ENCODE measurements at places on chromosomes 4 and X.

GRCh38 chr4:8856835-8857621 is 14.6 kb downstream of the HMX1 start:
- no peak for DNase-seq

GRCh38 chr4:31307029-31307428 is 586.9 kb downstream of the PCDH7 start:
- DNase-seq, result no peak

GRCh38 chr4:109472343-109472761 is 38.7 kb downstream of the SEC24B start:
- DNase-seq, result no peak

- DNase-seq, result no peak
These were observed 97.9 kb upstream of the DDIT4L start for GRCh38 chr4:100288161-100288560.

GRCh38 chr4:185541251-185541727 is 6.0 kb upstream of the PDLIM3 start:
- DNase-seq, result no peak

GRCh38 chrX:154815274-154815818 is 10.1 kb upstream of the MPP1 start:
- no peak for DNase-seq

DNA sequence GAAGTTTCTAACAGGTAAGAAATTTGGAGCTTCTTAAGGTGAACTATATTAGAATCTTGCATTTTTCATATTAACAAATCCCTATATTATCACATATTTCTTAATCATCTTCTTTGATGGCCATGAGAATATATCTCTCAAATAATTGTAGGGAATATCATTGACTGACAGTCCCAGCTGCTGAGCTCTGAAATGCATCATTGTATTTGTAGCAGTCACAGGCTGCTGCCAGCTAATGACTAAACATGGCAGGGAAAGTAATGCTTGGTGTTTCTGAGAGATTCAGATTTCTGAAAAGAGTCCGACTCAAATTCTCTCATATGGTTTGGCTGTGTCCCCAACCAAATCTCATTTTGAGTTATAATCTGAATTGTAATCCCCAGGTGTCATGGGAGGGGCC is 171.9 kb downstream of the TRAM1L1 start:
- DNase-seq, result no peak

DNA sequence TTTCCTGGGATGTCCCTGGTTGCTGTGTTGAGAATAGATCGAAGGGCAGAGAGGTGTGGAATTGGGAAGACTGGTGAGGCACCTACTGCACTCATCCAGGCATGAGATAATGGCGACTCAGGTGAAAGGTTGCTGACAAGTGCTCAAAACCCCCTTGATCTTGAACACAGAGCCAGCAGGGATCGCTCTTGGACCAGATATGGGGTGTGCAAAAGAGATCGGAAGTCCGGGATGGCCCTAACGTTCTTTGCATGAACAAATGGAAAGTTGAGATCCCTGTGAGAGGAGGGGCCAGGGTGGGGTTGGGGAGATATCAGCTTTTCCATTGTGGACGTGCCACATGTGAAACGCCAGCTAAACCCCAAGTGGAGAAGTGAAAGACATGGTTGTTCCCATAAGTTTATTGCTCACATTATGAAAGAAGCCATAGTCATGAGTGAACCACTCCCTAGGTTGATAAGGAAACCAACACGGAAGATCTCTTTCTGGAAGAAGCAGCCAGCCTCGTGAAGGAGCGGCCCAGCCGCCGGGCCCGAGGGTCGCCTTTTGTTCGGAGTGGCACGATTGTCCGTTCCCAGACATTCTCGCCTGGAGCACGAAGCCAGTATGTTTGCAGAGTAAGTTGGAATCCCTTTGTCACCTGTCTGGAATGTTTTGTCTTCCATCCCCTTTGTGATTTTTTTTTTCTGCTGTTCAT is 22.6 kb upstream of the CLCN4 start:
- DNase-seq, result no peak

DNA sequence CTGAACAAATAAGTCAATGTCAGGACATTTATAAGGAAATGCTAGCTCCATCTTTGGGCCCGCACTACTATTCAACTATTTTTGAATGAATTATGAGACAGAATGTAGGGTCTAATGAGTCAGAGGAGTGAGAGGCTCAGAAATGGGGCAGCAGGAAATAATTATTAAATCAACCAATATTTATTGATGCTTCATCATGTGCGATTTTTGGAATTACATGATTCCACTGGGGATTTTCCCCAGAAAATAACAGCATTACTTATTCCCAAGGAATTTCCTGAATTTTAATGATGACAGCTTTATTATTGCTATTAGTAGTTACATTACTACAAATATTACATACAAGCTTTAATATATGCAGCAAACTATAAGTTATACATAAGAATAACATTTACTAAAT is 49.3 kb upstream of the PHF8 start:
- no peak for DNase-seq

GRCh38 chrX:106039920-106040319 is 1.4 kb upstream of the SERPINA7 start:
- DNase-seq, result no peak

- no peak for DNase-seq
These were observed 363.9 kb downstream of the GASK1B start for GRCh38 chr4:157808796-157809383.

GRCh38 chr4:44916411-44916810 is 190.1 kb upstream of the GNPDA2 start:
- DNase-seq, result peak; percentile 1

GRCh38 chr4:185358959-185359358 is 36.8 kb downstream of the LRP2BP start:
- DNase-seq, result no peak

DNA sequence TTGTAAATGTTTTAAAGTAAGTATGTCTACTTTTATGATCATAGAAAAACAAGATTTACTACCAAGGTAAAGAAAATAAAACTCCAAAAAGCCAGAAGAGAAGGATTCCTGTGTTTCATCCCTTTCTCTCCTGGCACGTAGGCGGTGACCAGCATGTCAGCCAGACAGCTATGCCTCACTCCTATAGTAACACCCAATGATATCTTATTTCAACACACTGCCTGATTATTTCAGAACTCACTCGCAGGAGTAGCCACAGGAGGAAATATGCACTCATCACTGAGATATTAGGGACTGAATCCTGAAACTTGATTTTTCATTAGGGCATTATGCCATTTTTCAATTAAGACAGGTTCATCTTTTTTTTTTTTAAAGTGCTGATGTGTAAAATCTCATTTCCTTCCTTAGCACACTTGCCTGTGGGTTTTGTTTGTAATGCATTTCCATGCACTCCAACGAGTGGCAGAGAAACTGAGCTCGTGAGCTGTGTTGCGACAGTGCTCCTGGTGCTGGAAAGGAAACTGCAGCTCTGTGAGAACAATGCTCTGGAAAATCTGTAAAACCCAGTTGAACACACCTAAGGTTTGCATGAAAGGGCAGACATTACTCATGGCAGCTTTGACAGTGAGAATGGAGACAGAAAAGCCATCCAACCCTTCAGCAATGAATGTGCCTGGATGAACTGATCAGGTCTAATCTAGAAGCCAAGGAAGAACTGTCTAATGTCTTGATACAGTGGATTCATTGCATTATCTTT is 18.2 kb downstream of the RAI2 start:
- DNase-seq, result no peak

DNA sequence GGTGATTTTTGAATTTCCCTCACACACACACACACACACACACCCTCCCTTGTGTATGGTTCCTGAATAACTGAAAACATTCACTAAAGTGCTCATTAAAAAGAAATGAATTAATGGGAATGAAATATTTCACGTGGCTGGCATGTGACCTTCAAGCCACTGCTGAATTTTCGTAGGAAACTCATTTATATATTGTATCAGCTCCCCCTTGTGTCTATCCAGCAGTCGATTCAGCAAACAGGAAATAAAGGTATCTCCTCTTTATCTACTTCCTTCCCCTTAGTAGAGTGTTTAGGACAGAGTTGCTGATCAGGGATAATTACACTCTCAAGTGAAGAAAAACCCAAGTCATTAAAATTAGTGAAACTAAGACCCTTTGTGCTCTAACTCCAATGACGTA is 912.6 kb upstream of the LCORL start:
- no peak for DNase-seq

DNA sequence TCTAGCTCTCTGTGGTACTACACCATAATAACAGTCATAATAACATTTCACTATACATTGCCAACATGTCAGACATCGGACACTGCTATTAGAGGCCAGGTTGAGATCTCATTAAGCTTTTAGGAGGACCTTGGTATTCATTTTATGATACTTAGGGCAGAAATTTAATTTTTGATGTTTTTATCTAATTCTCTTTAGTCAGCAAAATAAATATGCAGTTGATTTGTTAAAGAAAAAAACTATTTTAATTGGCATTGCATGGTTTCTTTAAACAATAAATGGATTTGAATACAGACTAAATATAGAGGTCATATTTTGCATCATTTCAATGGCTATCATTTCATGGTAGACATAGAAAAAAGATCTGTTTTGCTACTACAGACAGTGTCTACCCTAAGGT is 308.7 kb downstream of the PRDM5 start:
- DNase-seq, result no peak

GRCh38 chr4:74408639-74409038 is 36.3 kb upstream of the AREG start:
- DNase-seq, result no peak

DNA sequence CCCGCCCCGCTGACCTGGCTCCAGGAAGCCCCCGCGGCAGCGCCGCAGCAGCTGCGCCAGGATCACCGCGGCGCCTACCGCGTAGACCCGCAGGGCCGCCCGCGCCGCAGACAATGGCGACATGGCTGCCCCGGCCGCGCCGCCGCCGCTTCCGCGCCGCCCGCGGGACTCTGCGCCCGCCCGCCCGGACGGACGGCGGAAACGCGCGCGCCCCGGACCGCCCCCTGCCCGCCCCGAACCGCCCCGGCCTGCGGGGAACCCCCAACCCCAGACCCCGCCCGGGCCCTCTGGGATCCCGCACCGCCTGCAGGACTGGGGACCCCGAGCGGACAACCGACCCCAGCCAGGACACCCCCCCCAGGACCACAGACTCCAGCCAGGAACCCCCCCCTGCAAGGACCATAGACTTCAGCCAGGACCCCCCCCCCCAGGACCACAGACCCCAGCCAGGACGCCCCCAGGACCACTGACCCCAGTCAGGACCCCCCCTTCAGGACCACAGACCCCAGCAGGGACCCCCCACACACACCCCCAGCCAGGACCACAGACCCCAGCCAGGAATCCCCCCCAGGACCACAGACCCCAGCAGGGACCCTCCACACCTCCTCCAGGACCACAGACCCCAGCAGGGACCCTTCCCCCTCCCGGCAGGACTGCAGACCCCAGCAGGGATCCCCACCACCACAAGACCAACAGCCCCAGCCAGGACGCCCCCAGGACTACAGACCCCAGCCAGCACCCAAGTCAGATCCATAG is at the start of the genes DHRSX and ZBED1:
TSS of gene DHRSX (minus strand) at position 174 of the 756 bp plus-strand sequence. CDS start at position 123, 51 bp downstream.
TSS of gene ZBED1 (minus strand) at position 174 of the 756 bp plus-strand sequence. CDS start 10,257 bp downstream, outside the sequence.
- DNase-seq, result no peak

DNA sequence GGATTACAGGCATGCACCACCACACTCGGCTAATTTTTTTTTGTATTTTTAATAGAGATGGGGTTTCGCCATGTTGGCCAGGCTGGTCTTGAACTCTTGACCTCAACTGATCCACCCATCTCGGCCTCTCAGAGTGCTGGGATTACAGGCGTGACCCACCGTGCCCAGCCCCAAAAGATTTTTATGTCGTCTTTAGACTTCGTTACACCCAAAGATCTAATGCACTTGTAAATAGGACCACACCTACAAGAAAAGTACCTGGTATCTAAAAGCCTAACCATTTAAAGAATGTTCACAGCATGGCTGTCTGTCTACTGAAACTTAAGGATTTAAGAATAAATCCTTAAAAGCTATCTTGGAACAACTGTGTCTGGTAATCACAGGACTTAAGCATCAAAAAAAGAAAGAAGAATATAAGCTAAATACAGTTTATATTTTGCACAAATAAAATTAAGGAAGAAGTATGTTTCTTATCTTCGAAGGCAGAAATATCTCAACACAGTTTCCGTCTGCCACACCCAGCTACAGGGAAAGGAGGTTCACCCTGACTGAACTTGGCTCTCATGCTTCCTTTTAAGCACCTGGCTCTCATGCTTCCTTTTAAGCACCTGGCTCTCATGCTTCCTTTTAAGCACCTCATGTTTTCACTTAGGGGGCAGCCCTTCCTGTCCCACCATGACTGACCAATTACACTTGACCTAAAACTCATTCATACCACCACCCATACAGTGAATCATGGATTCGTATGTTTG is 92.0 kb upstream of the STS start:
- no peak for DNase-seq

DNA sequence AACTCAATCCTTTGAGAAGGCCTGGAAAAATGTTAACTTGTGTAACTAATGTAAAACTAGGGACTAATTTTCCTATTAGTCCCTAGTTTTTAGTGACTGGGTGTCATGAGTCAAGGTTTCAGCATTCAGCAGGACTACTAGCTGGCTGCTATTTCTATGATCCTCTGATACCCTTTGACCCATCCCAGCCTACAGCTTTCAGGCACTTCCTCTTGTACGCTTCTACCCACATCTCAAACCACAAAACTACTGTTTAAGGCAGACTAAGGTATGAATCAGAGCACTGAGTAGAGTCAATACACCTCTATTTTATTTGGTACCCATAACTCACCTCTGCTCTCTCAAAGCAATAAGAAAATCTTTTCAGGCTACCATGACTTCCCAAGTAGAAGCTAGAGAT is 809.6 kb downstream of the PDHA2 start:
- no peak for DNase-seq

All from NCI-H748 treated with DMSO at 0.1 percent for 48 hours (cell line).